Activated T-helper 1 cell treated with Interleukin-2 at 50 U/mL for 16 hours (primary cell): ENCODE measurements at places on chromosomes 4 and X.

DNA sequence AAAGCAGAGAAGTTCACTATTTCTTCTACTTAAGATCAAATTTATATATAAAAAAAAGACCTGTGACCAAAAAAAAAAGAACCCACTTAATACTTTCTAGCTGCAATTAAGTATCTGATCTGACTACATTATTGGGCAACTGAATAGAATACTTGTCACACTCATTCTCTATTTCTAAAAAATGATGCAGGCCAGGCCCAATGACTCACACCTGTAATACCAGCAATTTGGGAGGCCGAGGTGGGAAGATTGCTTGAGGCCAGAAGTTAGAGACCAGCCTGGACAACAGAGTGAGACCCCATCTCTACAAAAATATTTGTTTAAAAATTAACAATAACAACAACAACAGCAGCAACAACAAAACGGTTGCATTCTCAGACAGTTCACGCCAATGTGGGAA, 108.8 kb upstream of the BMP2K start:
- DNase-seq: no peak

DNA sequence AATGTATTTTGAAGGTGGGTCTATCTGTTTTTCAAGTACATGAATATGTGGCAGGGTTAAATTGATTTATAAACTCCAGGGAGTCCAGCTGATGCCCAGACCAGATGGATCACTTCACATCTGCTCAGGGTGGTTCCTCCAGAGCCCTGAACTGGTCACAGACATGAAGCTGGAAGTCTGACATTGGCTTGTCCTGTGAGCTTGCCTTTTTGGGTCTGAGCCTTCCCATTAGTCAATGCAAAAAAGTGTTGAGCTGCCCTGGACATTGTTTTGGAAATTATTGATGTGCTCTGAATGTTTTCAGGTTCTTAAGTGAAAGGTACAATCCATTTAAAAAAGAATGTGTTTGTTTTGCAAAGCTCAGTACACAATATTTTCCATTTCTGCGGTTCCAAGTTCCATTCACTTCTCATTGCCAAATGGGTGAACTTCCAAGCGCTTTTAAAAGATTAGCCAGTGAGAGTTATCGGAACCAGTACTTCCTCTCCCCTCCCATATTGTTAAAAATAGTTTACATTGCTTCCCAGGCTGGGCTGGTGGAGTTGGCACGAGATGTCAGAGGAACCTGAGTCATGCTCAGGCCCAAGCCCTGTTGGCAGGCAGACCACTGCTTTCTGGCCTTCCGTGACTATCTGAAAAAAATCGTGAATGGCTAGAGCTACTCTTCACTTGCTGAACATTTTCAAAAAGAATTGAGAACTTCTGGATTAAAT, 52.1 kb downstream of the PDGFRA start:
- DNase-seq: no peak

DNA sequence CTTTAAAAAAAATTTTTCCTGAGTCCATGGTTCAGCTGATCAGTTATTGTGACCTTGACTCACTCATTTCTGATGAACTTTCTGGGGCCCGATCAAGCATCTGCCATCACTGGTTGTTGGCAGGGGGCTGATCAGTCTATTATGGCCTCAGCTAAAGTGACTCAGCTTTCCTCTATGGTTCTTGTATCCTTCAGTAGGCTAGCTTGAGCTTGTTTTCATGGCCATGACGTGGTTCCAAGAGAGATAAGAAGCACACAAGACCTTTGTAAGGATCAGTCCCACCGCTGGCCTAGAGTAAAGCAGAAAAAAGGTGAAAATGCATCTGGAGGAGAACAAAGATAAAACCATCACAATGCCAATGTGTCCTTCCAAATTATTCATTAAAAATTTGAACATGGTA, 29.8 kb upstream of the EPGN start:
- no peak for DNase-seq

GRCh38 chr4:83216959-83217683, 67.5 kb downstream of the COQ2 start:
- no peak for DNase-seq

DNA sequence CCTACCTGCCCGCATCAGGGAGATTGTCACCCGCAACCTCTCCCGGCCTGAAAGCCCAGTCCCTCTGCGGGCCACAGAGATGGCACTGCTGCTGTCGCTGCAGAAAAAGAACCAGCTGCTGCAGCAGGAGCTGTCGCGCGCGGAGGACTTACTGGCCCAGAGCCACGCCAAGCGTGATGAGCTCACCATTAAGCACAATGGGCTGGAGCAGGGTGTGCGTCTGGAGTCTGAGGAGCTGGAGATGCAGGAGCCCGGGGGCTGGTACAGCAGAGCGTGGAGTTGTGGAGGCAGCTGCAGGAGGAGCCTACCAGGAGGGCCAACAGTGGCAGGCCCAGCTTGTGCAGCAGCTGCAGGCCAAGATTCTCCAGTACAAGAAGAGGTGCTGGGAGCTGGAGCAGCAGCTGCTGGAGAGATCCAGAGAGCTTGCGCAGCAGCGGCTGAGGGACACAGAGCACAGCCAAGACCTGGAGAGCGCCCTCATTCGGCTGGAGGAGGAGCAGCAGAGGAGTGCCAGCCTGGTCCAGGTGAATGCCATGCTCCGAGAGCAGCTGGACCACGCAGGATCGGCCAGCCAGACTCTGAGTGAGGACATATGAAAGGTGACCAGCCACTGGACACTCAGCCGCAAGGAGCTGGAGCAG, 11.3 kb downstream of the SMIM10L2A start:
- DNase-seq: no peak
